ENCODE measurements at places on chromosomes 1 and 21.

DNA sequence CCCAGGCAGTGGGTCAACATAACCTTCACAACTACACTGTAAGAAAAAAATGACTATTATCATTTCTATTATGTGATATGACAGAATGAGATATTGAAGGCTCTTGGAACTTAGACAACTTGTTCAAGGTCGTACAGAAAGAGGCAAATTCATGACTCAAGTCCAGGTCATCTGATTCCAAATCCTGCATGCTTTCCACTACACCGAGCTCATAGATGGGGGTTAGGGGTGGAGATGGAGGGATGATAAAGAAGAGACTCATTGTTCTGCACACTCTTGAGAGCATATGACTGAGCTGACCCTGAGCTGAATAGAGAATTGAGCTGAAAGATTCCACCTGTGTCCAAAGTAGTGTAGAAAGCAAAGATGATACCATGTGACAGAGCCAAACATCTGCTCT lies 2.8 kb downstream of the FCRL6 start:
- no peak for DNase-seq

DNA sequence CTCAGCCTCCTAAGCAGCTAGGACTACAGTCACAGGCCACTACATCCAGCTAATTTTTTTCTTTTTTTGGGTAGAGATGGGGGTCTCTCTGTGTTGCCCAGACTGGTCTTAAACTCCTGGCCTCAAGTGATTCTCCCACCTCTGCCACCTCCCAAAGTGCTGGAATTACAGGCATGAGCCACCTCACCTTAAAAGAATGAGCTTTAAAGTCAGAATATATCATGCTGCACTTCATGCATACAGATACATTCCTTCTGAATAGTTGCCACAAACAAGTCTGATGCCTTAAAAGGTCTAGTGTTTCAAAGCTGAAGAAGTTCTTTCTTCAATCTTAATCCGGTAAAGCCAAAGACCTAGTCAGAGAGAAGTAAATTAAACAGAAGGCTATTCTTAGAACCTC lies 23.8 kb upstream of the CPLANE2 start:
- DNase-seq: no peak

DNA sequence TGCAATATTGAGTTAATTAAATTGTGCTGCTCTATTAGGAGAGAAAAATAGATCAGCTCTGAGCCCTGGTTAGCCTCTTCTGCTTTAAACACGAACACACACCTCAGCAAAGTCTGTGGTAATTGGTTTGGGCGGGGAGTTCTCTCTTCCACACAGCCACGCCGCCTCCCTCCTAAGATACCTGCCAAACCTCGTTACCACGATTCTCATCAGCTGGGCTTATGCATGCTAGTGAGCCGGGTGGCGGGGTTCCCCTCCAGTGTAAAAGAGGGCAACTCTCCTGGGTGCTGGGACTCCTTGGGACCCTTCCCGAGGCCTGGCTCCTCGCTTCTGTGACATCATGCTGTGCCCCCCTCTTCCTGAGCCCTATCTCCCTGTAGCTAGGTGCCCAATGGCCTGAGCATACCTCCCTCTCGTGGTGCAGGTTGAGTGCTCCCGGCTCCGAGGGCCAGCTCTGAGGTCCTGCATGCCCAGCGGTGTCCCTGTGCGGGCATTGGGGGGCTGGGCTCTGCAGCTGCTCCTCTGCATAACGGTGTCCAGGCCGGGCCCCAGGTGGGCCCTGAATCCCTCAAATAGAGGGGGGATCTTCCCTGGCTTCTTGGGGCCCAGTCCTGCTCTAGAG lies 182.9 kb downstream of the PRDM16 start:
- DNase-seq: no peak

DNA sequence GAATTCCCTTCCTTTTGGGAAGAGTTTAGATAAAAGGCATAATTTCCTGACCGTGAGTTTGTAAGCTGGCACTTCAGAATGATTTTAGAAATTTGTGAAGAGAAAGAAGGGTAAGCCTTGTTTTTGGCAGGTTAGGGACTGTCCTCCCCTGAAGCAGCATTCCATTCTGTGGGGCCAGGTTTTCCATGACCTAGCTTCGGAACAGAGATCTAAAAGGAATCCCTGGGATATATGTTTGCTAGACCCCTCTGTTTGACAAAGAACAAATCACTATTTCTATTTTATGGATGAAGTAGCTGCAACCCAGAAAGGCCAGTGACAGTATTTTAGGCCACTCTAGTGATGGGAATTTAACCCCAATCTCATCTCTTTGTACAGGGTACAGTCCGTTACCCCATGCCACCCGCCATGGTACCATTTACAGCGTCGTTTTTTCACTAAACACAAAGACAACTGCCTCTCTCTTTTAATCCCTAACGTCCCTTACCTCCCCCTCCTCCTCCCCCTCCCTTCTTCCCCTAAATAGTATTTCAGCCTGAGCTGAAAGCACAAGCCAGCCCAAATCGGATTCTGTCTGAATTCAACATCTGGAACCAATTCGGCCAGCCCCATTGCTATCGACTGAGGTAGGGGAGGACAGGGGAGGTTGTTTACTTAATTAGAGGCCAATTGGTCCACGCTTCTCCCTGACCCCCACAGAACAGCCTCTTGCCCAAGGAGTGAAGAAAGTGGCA lies 23.4 kb upstream of the IKBKE start:
- no peak for DNase-seq

DNA sequence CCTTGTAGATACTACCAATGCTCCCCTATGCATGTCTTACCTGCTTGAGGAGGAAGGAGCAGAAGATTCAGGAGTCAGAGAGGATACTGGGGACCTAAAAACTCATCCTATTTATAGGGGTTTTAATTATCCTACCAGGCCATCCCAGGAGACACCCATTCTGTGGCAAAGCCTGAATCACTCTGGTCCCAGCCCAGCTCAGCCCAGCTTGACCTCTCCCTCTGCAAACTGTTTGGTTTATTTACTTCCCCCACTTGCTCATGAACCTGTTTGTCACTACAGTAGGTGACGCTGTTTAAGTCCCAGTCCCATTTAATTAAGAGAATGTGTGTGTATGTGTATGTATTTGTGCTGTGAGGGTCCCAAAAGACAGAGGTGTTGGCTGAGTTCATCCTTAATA lies at the start of gene RPTN:
RPTN (minus strand) TSS at position 85 of the 400 bp plus-strand sequence. CDS start 1,339 bp downstream, outside the sequence.
- DNase-seq: no peak

DNA sequence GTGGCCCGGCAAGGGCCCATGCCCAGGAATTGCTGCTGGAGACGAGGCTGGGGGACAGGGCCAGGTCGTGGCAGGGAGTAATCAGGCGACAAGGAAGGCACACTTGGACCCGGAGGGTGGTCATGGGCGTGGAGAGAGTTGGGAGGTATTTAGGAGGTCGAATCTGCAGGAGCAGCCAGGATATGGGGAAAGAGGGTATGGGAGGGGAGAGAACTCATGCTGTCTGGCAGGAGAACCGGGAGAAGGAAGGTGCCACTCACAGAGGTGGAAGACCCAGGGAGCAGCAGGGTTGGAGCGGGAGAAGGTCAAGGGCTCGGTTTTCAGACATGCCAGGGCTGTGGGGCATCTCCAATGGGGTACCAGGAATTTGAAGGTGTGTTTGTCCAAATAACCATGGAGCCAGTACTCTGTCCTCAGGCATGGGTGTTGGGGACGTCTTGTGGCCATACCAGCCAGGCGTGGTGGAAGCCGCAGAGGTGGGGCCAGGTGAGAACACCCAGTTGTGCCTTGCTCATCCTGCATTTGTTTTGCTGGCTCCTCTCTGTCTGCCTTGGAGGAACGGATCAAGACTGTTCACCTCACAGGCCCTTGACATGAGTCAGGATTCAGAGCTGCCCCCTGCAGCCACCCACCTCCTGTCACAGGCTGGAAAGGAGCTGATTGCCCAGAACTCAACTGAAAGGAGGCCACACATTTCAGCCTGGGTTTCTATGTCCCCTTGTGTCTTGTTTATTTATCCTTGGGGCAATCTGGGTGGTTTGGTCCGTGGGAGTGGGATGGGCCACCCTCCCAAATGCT lies 111.6 kb downstream of the SPSB1 start:
- DNase-seq: no peak

GRCh38 chr1:15885701-15886610 lies 38.4 kb downstream of the SPEN start:
- peak; percentile 8 for DNase-seq

- DNase-seq: no peak
These were observed 16.1 kb downstream of the DSCAM start for GRCh38 chr21:40830836-40831235.

- no peak for DNase-seq
These were observed 52.0 kb upstream of the TMPRSS2 start for GRCh38 chr21:41559658-41560631.

GRCh38 chr21:31162079-31162699 lies 123.9 kb upstream of the KRTAP19-8 start:
- no peak for DNase-seq

- DNase-seq: no peak
These were observed 25.0 kb downstream of the MRPL39 start for GRCh38 chr21:25582164-25582790.

DNA sequence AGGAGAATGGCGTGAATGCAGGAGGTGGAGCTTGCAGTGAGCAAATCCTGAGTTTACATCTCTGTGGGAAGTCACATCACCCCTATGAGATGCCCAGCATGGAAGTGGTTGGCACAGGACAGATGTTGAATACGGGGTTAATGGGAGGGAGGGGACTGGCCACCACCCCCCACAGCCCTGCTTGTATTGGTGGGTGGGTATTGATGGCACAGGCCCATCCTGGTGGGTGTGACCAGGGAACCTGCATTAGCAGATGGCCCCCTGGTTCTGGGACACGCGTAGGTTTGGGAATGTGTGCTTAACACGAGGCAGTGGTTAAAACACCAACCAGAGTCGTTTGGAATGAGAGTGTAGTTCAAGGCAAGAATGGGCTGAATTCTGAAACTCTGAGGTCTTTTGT lies 117.9 kb downstream of the PRDM2 start:
- no peak for DNase-seq

GRCh38 chr1:106498238-106498637 lies 558.2 kb upstream of the PRMT6 start:
- no peak for DNase-seq

- no peak for DNase-seq
These were observed 190.2 kb downstream of the CAMTA1 start for GRCh38 chr1:6975331-6976043.

GRCh38 chr21:40672602-40673001 lies 174.4 kb downstream of the DSCAM start:
- DNase-seq: no peak

DNA sequence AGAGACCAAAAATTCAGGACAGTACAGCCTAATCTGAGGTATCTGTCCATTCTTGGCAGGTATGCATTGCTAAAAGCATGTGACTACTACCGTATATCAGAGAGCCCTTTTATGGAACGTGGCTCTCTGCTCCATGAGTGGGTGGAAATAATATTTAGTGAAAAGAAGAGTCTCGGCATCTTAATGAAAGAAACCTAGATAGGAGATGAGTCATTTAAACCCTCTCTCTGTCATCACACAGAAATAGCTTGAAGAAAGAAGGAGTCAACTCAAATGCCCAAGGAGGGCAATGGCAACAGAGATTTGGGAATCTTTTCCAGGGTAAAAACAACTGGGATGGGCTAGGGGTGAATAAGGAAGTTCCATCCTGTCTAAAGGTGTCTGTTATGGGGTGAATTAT lies 528.2 kb downstream of the SMYD3 start:
- no peak for DNase-seq

DNA sequence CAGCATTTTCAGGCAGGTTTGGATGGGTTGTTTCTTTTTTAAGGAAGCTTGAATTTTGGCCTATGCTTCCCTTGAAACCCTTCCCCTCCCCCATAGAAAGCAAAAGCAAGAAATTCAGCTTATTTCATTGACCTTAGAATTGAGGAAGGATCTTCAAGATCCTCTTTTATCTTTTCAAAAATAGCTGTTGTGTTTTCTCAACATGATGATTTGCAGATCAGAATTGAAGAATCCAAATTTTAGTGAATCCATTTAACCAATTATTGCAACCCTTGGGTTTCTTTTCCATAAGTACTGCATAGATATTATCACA lies 73.7 kb downstream of the LRRC8C start:
- no peak for DNase-seq

DNA sequence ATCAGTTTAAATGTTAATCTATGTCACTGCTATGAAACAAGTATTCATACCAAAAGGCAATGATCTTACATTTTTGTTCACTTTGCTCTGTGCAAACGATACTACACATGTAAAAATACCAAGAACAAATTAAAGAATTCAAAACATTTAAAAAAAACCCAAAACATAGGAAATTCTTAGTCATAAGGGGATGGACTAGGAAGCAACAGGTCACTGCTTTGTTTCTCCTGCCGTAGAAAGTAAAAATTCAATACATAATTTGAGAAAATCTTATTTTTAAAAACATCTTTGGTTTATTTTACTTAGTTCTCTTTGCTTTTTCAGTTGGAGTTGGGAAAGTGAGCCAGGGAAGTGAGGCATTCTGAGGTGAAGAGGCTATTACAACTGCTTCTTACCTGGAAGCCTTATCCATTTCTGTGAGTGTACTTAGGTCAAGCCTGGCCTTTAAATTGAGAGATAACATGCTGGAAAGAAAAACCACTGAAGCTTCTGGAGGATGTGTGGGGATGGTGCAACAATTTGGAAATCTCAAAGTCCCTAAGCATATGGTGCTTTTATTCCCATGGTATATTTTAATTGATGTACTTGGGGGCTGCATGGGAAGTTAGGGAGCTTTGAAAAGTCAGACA lies 183.5 kb downstream of the CDC42BPA start:
- DNase-seq: no peak

DNA sequence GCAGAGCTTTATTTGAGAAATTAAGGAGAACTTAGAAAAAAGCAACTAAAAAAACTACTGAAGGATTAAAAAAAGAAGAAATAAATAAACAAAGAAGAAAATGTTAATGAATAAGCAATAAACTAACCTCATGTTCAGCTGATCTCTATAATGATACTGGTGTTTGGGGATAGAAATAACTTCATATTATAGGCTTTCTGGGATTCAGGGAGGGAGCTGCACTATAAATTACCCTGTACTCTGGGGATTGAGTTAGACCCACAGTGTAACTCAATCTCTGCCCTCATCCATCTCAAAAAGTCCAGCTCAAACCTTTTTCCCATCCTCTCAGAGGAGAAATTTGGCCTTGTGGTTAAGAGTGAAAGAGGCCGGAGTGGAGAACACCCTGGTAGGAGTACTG lies 33.8 kb upstream of the CCN1 start:
- DNase-seq: no peak

DNA sequence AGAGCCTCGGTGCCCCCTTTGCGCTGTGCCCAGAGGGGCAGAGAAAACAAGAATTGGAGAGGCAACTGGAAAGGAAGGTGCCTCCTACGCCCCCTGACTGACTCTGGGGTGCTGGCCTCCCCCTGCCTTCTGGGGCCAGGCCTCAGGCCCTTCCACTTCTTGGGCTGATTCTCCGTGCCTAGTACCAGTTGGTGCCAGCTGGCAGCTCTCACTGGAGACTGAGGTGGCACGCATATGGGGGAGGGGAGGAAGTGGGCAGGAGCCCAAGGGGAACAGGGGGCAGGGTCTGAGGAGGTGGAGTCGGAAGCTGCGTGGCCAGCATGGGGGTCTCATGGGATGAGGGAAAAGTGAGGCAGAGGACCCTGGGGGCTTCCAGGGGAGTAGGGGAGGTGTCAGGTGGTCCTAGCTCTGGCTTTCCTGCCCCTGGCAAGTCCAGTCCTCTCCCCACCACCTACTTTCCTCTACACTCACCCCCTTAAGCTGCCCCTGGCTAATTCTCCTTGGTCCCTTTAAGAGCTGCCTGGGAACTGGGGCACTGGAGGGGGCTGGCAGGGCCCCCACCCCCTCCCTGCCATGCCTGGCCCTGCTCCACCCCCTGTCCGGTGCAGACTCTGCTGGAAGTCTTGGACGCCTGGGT lies 6.5 kb upstream of the SEMA4A start:
- no peak for DNase-seq

- no peak for DNase-seq
These were observed 14.6 kb downstream of the ADSS2 start for GRCh38 chr1:244437086-244437468.

All from T-cell (primary cell).